Right ventricle myocardium superior (tissue), 1 donor: ENCODE measurements at places on chromosomes 6 and 20.

DNA sequence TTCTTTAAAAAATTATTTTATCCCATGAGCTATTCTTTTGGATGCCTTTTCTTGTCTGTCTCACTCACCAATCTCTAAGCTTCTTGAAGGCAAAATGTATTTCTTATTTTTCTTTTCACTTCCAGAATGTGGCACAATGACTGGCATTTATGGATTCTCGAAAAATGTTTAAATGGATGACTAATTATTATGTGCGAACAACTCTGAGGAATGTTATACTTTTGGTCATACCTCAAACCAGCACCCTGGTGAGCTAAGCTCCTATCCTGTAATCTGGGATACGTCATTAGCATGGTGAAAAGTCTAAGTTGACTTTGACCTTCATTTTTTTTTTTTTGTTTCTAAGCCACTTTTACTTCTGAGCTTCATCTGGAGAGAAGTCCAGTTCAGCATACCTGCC lies 214.0 kb upstream of the CEP162 start:
- DNase-seq = no peak

DNA sequence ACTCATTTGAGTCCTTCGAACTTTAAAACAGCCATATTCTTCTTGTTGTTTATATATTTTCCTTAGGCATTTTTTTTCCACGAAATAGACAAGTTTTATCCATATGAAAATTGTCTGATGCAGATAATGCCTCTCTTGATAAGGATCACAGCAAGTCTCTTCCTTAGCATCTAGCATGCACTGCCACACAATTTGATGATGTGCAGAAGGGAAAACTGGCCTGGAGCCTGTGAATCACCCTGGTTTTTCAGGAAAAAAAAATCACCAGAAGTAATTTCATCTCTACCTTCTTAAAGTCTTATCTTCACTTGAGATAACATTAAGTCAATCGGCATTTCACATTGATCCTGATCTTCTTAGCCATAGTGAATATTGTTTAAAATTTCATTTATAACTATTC lies 199.8 kb downstream of the TENT5A start:
- no peak for DNase-seq

- DNase-seq = no peak
These were observed 81.4 kb downstream of the LIN28B start for GRCh38 chr6:105038259-105038658.

DNA sequence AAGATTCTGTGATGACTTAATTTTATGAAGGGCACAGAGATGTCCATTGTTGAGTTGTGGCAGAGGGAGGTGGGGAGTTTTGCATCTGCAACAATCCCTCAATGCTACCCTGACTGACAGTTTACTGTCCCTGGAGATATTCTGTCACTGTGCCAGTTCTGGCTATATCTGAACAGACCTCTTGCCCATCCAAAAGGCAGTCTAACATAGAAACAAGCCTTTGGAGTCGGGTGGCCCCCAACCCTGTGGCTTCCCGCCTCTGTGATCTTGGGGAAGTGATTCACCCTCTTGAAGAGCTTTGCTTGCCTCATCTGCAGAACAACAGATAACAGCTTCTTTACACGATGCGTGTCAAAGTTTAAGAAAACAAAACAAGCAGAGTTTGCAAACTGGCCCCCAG lies 3.8 kb upstream of the E2F1 start:
- no peak for DNase-seq

GRCh38 chr6:75230484-75231325 lies 12.9 kb downstream of the COX7A2 start:
- no peak for DNase-seq

DNA sequence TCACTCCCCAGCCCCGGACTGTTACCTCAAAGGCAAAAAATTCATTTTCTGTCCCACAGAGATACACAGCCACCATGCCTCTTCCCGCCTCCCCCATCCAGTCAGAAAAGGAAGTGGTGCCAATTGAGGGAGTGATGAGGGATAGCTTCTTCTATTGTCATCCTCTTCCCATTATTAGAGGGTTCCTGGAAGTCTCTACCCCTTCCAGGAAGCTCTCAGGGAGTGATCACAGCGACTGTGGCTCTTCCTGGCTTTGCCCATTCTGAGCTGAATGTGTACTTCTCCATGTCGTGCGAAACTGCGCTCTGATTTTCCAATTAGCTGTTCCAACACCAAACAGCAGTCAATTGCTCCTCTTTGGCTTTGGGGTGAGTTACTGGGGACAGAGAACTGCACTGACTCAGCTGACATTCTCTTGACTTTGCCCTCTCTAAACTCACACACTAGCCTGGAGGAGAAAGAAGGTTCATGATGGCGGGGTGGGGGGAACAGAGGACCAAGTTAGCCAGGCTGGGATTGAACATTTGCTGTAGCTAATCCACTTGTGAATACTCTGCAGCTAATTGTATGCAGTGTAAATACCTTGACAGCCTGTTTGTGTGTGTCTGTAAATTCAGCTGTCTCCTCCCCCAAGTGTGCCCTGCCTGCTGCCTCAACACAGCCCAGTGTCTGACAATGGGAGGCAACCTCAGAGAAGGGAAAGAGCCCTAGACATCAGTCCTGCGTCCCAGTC lies 2.4 kb upstream of the MDGA1 start:
- DNase-seq = no peak

DNA sequence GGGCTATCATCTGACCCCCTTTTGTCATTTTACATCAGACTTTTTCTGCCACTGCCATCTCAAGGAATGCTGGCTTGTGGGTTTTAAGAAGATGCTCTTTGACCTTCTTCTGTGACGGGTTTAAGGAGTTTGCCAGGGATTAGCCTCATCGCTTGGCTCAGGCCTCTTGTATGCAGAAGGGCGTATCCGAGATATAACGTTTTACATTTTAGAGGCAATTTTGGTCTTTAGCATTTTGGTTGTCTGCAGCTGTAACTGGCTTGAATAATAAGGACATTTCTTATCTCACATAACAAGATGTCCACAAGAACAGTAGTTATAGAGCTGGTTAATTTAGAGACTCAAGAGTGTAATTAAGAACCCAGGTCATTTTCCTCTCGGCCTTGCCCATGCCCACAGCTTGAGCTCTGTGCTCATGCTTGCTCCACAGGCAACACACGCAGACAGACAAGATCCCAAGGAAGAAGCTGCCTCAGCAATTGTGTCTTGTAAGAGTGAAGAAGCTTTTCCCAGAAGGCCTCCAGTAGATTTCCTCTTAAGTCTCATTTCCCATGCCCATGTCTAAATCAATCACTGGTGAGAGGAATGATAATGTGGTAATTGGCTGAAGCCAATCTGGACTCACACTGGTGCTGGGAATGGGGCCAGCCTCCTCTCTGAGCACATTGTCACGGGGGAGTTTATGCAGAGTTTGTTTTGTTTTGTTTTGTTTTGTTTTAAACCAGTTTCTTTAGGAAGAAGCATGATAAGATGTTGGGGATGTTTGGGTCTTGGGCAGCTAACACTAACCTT lies 36.8 kb downstream of the PTCHD4 start:
- DNase-seq = no peak

DNA sequence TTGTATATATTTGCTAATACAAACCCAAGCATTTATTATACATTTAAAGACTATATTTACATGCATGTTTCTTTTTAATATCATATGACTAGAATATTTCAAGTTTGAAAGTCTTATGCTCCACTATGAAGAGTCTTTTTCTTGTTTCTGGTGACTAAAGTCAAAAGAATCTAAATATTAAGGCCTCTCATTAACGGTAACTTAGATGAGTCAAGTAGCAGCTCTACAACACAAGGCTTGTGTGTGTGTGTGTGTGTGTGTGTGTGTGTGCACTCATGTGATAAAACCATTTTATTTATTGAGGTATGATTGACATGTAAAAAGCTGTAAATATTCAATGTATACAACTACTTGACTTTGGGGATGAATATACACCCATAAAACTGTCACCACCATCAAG lies 275.6 kb downstream of the TFAP2B start:
- DNase-seq = no peak

DNA sequence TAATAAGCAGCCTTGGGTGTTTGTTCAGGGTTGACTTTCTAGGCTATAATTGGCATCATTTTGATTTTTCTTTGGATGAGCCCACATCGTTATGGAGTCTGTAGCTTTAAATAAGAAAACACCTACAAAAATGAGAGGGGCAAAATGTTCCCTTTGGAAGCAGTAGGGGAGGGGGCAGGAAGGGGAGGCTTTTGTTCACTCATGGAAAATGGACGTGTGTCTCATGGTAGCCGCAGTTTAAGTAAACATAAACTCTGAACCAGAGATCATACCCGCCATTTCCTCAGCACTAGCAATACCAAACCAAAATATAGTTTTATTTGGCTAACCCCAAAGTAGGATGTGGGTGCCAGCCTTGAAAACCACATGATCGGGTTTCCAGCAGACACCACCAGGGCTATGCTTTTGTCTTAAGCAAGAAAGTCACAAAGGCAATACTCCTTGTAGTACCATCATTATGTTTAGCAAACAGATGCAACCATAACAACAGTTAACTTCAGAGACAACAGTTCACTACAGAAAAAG lies 572.5 kb upstream of the JAG1 start:
- no peak for DNase-seq

DNA sequence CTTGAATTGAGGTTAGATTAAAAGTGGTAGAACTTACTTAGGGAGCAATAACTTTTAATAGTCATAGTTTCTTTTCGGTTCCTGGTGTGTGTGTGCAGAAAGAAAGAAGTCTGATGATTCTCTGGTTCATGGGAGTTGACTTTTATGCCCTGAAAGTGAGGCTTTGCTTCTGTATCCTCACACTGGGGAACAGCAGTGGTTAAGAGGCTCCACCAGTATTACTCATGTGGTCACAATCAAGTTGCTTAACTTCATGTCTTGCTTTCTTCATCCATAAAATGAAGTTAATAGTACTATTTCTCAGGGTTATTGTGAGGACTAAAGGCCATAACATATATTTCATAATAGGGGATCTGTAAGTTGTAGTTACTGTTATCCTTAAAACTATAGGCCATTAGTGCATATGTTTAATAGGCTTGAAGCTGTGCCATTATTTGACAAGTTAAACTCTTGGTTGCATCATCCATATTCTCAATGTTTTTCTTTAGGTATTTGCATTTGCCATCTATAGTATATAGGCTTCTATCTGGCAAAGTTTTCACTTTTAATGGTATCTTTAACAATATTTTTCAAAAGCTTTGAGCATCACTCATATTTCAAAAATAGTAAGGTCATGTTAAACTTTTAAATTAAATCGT lies 262.4 kb downstream of the PLCB1 start:
- DNase-seq = no peak

DNA sequence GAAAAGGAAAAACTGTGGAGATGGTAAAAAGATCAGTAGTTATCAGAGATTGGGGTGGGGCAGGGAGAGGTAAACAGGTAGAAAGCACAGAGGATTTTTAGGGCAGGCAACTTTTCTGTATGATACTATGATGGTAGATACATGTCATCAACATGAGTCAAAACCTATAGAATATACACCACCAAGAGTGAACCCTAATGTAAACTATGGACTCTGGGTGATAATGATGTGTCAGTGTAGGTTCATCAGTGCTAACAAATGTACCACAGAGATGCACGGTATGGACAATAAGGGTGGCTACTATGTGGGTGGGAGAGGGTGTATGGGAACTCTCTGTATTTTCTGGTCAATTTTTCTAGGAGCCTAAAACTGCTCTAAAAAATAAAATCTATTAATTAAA lies 18.5 kb downstream of the PACSIN1 start:
- no peak for DNase-seq

GRCh38 chr6:27866357-27867050 lies 45.7 kb downstream of the OR2B2 start:
- no peak for DNase-seq

- DNase-seq = no peak
These were observed 31.1 kb upstream of the CARMIL1 start for GRCh38 chr6:25248123-25248522.

DNA sequence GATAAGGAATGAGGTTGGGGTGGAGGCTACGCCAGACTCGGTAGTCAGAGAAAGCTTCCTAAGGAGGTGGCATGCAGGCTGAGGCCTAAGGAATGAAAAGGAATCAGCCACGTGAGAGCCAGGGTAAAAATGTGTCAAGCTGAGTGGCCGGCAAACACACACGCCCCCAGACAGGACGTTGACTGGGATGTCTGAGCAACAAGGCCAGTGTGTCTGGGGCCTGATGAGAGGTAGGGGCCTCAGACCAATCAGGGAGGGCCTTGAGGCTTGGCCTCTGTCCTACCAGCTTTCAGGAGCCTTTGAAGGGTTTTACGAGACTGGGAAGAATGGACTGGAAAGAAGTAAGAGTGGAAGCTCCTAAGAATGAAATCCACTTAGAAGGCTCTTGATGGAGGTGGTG lies 61.0 kb upstream of the PHACTR2 start:
- no peak for DNase-seq

GRCh38 chr20:44914924-44915323 lies 5.1 kb downstream of the PABPC1L start:
- no peak for DNase-seq

GRCh38 chr6:75345413-75345812 lies 60.8 kb upstream of the TMEM30A start:
- DNase-seq = no peak

GRCh38 chr6:158286413-158286812 lies 25.9 kb upstream of the TULP4 start:
- DNase-seq = no peak

GRCh38 chr6:11062715-11063114 lies 18.6 kb upstream of the ELOVL2 start:
- DNase-seq = no peak

DNA sequence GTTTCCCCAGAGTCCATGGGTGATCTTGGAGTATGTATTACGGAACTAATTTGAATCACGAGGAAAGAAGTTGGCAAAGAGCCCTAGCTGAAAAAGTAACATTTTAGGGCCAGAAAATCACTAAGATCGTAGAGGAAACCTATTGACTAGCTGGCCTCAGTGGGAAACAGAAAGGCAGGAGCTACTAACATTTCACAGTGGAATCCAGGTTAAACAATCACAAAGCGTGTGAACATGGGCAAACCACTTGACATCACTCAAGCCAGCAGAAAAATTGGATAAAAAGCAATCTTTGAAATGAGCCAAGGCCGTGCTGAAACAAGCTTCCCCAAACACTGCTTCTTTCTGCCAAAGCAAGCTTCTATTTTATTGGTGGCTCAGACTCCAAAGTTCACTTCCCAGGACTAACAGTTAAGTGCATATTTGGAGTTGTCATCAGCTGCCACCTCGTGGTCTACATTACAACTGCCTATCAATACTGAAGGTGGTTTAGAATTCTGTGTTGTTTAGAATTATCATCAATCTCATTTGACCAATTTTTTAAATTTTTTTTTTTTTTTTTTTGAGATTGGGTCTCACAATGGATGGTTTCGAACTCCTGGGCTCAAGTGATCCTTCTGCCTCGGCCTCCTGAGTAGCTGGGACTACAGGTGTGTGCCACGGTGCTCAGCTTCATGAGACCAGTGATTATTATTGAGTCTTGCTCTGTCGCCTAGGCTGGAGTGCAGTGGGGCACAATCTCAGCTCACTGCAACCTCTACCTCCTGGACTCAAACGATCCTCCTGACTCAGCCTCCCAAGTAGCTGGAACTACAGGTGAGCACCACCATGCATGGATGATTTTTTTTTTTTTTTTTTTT lies 10.6 kb downstream of the RPS10 start:
- DNase-seq = no peak

GRCh38 chr6:160398674-160399271 lies 50.6 kb downstream of the SLC22A3 start:
- DNase-seq = no peak

- DNase-seq = no peak
These were observed 699.7 kb upstream of the ID4 start for GRCh38 chr6:19137505-19137904.
